ENCODE measurements at places on chromosomes 11 and 22.

- no peak for DNase-seq
These were observed 19.4 kb downstream of the MRPL23 start for GRCh38 chr11:1966531-1966930.

GRCh38 chr11:128904656-128905344 lies 13.6 kb downstream of the KCNJ5 start:
- no peak for DNase-seq

- DNase-seq: no peak
These were observed 9.9 kb downstream of the TMPRSS13 start for GRCh38 chr11:117919341-117919740.

DNA sequence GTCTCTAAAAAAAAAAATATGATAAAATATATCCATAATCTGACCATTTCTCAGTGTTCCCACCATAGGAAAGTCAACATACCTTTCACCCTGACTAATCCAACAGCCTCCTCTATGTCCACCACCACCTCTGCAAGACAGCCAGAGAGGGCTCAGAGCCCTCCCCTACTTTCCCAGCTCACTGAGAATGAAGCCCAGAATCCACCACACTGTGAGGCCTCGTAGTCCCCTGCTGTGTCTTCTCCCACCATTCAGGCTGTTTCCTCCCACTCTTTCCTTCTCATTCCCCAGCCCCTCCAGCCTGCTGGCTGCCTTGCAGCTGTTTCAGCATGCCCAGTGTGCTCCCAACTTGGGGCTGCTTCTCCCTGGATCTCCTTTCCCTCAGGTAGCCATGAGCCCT lies 27.0 kb downstream of the SGSM3 start:
- DNase-seq: no peak

GRCh38 chr11:72411623-72412419 lies 22.5 kb downstream of the CLPB start:
- DNase-seq: no peak

GRCh38 chr11:59144096-59144495 lies 1.4 kb downstream of the FAM111A start:
- DNase-seq: no peak

DNA sequence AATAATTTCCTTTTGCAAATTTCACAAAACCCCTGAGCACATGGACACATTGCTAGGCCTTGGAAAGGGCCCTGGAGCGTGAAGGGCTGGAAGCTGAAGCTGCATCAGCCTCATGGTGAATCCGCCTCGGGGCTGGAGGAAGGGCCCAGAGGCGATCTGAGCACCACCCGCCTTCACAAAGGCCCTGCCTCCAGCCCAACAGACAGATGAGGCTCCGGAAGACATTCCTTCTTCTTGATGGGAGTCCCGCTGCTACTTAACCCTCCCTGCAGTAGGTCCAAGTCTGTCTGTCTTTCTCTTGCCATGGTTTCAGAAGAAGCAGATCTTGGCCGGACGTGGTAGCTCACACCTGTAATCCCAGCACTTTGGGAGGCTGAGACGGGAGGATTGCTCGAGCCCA lies 16.5 kb downstream of the ARRB1 start:
- no peak for DNase-seq

DNA sequence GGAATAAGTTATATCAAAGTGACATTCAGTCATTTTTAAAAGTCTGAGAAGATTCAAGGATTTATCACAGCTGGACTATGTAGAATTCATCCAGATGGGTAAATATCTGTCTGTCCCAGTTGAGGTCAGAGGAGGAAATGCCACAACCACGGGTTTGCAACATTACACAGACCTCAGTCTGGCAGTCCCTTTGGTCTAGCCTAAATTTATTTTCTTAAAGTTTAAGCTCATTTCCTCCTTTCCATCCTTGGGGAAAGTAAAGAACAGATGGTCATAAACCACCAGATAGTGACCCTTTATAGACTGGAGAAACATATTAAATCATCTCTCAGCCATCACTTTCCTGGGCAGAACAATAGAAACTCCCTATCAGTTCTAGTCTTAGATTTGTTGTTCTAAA lies 238.4 kb upstream of the DDI1 start:
- DNase-seq: no peak

DNA sequence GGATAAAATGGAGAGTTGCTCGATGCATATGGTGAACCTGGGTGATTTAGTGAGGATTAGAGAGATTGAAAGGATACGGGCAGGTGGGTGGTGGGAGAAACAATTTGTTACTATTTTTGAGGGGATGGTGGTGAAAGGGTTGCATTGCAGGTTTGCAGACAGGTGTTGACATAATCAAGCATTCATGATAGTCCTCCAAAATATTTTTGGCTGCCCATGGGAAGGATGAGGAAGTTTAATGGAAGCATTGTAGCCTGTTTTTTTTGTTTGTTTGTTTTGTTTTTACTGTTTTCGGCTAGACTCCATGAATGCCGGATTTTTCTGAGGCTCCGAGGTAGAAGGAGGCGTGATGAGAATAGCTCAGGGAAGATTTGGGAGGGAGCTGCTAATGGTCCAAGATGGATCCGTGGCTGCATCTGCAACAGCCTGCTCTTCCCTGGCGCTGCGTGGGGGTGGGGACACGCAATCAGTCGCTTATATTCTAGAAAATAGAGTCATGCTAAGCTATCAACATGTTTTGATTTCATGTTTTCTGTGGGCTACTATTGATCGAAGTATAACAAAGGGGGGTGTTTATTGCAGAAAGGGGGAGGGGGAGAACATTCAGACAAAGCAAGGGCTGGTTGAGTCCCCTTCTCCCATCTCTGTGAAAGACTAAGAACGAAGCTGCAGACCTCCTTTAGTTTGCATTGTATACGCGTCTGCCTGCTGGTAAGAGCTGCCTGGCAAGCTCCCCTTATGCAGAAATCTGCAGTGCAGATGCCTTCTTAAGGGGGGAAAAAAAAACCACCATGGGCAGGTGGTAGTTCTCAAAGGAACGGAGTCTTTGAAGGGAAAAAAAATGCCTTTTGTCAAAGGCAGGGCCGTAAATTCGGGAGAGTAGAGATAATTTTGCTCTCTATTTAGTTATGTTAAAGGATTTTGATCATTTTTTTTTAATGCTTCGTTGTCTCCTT lies 1.0 kb downstream of the RTN3 start:
- DNase-seq: no peak

All from activated CD4-positive, alpha-beta T cell treated with anti-CD3 and anti-CD28 coated beads, Interleukin-2, amount 10 ng/mL, durations not matched to agents 7 days and 5 days (primary cell).